Stimulated activated CD8-positive, alpha-beta memory T cell treated with anti-CD3 and anti-CD28 coated beads, Interleukin-4, amount 100 ng/mL, for 24 hours (primary cell): ENCODE measurements at places on chromosomes 6 and 20.

DNA sequence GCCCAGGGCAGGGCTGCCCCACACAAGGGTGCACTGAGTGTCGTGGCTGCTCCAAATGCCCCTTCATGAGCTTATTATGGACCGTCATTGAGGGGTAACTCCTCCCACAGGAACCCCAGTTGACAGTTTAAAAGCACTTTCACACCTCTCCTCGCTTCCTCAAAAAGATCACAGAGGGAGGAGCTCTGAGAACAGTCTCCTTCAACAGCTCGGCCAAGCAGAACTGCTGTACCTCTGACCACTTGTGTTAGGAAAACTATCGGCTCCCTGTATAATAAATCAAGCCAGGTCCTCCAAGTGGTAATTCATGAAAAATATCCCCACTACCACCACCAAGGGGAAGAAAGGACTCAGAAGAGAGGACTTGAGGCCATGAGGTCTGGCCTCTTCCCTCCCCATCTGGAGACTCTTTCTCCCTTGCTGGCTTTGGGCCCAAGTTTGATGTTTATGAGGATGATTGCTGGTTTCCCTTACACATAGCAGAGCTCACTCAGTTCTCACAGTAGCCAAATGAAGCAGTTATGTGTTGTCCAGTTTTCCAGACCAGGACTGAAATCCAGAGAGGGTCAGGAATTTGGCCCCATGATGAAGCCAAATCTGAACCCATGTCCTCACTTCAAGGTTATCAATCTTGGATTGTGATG is 8.7 kb downstream of the SNX21 start:
- DNase-seq: no peak

DNA sequence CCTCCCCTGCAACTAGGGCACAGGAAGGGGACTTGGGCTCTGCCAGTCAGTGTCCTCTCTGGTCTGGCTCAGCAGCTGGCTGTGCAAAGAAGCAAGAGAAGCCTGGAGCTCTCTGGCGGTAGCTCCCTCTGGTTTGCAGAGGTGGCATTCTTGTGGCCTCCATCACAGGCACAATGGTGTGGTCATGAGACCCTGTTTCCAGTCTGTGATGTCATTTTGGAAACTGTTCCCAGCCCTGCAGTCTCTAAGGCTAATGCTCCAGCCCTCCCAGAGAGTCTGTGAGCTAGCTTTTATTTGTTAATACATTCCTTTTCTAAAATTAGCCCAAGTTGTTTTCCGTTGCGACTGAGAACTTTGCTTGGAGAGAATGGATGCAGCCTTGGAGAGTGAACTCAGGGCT is 69.5 kb upstream of the FOXQ1 start:
- no peak for DNase-seq

DNA sequence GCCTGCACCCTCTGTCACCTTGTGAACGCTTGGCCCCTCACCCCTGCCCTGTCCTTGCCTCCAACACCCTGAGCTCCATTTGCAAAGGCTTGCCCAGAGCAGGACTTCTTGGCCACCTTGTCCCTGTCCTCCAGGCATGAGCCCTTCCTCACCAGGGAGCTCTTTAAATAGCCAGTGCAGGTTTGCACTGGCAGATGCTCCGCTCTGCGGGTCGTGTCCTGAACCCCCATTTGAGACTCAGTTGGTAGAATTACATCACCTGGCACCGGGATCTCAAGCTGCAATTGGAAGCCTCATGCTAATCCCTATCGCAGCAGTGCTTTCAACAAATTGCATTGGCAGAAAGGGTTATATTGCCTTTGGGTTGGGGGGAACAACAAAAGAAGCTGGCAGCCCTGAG is 85.9 kb downstream of the TRMT6 start:
- no peak for DNase-seq

GRCh38 chr6:53347921-53348370 is 804 bp downstream of the ELOVL5 start:
- DNase-seq: no peak
